HT1080 (cell line): ENCODE measurements at places on chromosomes 11 and 22.

DNA sequence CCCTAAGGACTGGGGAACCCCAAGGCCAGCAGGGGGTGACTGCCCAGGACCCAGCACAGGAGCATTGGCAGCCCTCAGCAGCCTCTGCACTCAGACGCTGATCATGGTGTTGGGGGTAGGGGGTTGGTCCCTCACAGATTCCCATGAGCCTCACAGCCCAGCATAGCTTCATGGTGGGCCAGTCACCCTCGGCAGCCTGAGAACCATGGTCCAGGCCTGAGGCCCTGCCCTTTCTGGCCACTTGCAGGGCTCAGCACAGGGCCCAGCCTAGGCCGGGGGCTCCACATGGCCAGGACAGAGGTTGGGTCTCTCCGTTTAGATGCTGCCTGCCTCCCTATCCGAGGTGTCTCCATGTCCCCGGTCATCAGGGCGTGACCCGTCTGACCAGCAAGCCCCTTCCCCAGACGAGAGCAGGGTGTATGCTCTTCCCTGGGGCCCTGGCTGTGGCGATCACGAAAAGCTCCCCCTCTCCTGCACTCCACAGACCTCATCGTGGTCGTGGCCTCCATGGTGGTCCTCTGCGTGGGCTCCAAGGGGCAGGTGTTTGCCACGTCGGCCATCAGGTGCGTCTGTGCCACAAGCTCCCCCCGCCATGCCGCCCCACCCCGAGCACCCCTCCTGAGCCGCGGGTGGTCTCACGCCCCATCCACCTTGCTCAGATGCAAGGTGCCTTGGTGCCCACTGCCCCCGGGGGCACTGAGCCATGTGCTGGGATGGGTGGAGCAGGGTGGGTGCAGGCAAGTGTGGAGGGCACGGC is 126.2 kb downstream of the KCNQ1 start:
- DNase-seq, result no peak

GRCh38 chr11:11432621-11433319 is 79.7 kb upstream of the CSNK2A3 start:
- no peak for DNase-seq

GRCh38 chr11:9687711-9688477 is 24.0 kb downstream of the SWAP70 start:
- DNase-seq, result peak; percentile 9

GRCh38 chr11:39345834-39346442 is 2113.5 kb downstream of the LRRC4C start:
- no peak for DNase-seq

GRCh38 chr11:74282914-74283371 is 28.5 kb downstream of the P4HA3 start:
- DNase-seq, result peak; percentile 16

GRCh38 chr11:97351939-97352338 is 962.1 kb downstream of the JRKL start:
- DNase-seq, result no peak

DNA sequence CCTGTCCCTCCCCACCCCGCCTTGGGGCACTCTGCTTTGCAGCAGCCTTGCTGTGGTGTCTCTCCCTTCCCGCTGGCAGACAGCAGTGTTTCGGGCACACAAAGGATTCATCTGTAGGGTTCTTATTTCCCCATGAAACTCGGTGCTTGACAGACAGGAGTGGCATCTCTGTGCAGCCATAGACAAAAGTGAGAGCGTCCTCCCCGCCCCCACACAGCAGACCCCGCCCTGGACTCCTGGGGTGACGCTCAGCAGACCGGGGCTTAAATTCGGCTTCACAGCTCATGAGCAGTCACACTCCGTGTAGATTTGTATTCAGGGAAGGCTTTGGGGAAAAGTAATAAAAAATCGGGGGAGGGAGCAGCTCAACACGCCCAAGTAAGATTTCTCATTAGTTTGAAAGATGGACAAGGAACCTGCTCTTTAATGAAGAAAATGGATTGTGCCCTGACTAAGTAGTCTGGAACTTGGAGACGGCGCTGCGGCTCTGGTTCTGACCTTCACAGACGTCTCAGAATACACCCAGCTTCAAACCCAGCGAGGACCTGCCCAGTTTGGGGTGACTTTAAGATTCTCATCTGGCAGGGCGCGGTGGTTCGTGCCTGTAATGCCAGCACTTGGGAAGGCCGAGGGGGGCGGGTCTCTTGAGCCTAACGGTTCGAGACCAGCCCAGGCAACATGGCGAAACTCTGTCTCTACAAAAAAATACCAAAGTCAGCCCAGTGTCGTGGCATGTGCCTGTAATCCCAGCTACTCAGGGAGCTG is 136.0 kb downstream of the CACNA1I start:
- DNase-seq, result no peak

DNA sequence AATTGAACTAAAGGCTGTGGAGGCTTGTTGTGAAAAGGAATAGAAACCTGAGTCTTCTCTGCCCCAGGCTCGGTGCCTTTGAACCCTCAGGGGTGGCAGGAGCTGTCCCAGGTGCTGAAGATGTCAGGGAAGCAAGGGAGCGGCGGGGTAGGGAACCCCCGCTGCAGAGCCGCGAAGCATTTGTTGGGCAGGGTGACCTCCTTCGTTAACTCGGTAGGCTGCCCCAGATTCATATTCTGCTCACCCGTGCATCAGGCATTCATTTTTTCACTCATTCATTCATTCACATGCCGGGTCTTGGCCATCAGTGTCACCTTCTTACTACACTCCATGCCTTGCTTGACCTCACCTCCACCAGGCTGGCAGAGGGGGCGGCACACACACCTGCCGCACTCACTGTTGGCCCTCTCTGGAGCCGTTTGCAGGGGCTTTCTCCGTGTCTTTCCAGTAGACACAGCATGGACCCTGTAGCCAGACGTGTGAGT is 618.9 kb downstream of the BRD1 start:
- no peak for DNase-seq

GRCh38 chr11:77038029-77038824 is 4.0 kb downstream of the B3GNT6 start:
- DNase-seq, result peak; percentile 62

- DNase-seq, result no peak
These were observed 81.7 kb downstream of the BARX2 start for GRCh38 chr11:129457321-129457720.

DNA sequence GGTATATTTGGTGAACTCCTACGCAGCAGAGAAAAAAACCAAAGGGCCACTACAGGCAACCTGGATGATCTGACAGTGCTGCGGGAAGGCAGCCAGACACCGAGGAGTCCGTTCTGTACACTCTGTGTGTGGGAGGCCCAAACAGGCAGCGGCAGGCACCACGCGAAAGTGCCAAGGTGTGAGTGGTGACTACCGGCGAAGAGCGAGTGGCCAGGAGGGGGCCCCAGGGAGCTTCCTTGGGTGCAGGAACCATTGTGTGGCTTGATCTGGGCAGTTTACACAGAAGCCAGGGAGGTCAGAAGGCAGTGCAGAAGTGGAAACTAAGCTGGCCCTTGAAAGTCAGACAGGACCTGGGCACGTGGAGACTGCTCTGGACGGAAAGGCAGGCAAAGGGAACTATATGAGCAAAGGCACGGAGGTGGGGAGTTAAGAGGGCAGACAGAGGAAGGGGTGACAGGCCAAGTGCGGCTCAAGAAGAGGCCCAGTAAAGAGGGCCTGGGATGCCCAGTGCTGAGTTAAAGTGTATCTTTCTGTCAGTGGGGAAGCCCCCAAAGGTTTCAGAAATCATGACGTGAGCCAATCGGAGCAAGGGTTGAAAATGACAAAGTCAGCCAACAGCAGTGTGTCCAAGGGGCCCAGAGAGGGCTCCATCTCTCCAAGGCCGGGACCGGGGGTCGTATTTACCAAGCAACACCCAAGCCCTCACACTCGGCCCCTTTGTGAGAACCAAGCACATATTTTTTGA is 10.6 kb downstream of the TMEM184B start:
- DNase-seq, result no peak

DNA sequence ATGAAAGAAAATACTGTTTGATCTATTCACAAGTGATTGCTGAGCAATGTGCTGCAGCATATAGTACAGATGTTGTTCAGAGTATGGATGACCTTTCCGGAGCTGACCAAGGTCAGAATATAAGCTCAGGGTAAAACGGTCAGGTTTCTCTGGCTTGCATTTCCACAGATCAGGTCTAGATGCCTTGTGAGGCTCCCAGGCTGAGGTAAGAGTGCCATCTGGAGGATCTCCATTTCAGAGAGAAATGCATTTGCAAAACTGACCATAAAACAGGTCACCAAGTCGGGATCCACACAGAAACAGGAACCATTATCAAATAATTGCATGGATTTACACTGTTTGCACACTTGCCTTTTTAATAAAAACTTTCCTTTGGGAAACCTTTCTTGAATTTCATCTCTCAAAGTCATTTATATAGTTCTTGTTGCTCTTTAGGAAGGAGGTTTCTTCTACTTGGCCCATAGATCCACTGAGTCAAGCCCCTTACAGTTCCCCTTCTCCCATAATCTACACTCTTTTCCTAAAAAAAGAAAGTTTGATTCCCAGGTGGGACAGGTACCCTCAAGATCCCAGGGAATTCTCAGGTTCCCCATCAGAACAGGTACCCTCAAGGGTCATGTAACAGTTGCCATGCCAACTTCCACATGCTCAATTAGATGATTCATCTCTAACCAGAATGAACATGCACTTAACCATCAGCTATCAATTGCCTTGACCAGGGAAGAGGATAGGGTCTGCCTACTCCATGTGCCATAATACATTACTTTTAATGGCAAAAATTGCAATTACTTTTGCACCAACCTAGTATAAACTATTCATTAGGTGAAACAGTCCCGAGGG is 25.0 kb upstream of the TMPRSS5 start:
- peak; percentile 69 for DNase-seq

DNA sequence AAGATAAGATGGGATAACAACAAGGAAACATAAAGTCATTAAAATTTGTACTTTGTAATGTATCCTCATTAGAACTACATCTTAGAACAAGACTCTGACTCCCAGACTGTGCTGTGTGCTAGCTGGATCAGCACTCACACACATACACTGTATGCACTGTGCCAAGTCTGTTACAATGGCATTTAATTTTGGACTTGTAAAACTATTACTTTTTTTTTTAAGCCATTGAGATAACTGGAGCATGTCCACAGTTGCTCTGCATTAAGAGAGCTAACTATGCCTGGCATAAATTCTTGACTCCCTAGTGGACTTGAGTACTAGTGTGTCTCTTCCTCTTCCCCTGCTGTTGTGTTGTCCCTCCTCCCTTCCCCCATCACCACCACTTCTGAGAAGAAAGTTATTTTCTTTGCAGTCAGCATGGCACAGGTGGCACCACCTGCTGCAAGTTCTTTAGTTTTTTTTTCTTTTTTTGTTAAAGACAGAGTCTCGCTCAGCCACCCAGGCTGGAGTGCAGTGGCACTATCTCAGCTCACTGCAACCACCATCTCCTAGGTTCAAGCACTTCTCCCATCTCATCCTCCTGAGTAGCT is 268.6 kb downstream of the TMEM135 start:
- DNase-seq, result no peak

GRCh38 chr22:25750569-25751173 is 8.7 kb downstream of the MYO18B start:
- DNase-seq, result no peak

DNA sequence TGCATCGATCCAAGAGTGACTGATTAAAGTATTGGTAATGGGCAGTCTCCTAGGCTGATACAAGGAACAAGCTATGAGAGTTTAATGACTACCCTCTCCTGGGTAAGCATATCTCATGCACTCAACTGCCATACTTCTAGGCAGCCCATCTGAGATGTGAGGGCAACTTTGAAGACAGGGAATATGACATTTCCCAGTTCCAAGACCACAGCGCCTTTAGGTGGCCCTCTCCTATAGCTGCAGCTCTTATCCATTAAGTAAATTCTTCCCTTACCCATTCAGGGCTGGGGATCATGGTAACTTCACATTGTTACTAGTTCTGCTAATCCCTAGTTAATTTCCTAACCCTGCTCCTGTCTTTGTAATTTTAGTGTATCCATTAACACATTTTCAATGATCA is 157.3 kb upstream of the CTSC start:
- no peak for DNase-seq

GRCh38 chr22:49216579-49216978 is 611.1 kb downstream of the BRD1 start:
- no peak for DNase-seq

GRCh38 chr22:47352920-47353700 is 590.7 kb downstream of the TBC1D22A start:
- DNase-seq, result no peak

GRCh38 chr22:43310311-43310710 is 32.9 kb downstream of the SCUBE1 start:
- DNase-seq, result no peak

DNA sequence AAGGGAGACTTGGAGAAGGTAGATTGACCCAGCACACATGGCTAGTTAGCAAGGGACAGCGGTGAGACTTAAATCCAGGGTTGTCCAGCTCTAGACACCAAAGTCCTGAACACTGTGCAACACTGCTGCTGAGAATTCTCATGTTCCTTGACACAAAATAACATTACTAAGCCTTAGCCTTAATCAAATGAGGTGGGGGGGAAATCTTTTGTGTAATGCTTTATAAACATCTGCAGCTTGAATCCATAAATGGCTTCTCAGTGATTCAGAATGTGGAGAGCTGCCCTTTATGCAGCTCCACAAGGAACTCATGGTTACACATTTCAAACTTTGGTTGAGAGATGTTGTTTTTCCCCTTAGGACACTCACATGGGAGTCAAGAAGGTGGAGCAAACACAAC is 80.0 kb downstream of the CD44 start:
- DNase-seq, result no peak

GRCh38 chr11:63639199-63639832 is 25.1 kb upstream of the PLAAT3 start:
- peak; percentile 27 for DNase-seq

- no peak for DNase-seq
These were observed 375.8 kb downstream of the NTM start for GRCh38 chr11:131746201-131746600.

DNA sequence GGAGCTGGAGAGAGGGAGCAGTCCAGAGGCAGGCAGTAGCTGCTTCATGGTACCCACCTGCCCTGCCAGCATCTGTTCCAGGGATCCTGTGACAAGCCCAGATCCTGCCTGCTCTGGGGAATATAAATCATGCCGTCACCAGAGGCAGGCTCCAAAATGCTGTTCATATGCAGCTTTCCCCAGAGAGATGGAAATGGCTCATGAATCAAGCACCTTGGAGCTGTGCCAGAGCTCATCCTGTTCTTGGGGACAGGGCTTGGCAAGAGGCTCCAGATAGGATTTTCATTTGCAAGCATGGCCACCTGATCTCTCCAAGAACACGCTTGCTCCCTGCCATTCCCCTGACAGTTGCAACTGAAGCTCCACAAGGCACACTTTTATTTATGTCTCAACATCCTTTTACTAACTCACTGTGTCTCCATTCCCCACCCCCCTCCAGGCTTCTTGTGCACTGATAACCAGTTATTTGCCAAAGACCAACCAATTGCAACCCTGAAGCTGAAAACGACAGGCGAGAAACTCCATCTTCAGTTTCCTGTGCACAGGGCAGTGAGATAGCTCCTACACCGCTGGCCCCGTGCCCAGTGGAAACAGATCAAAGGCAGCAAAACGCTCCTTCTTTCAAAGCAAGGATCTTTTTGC is 115.8 kb upstream of the PITPNB start:
- DNase-seq, result peak; percentile 32
